ENCODE measurements at places on chromosomes 3 and 15.

- no peak for DNase-seq
Measured at GRCh38 chr15:63169788-63170187, 12.5 kb upstream of the RPS27L start.

- no peak for DNase-seq
Measured at GRCh38 chr3:172980849-172981248, 160.2 kb downstream of the SPATA16 start.

- no peak for DNase-seq
Measured at GRCh38 chr3:187763850-187764648, 18.8 kb upstream of the BCL6 start.

DNA sequence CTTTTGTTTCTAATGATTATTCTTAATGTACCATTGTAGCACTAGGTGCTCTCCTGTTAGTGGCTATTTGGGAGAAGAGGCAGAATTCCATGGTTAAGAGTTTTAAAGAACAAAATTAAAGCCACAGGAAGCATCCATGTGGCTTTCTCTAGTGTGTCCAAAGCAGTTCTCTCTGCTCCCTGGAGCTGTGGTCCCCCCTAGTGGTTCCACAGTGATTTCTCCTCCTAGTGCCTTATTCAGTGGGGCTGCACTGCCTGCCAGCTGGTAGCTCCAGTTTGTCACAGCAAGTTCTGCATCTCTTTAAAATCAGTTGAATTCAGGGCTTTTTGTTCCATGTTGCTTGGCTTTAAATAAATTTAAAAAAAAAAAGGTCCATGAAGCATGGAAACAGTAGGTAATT is 39.6 kb upstream of the FAM98B start:
- no peak for DNase-seq

GRCh38 chr3:126194713-126195305 is 14.4 kb upstream of the ALDH1L1 start:
- no peak for DNase-seq

DNA sequence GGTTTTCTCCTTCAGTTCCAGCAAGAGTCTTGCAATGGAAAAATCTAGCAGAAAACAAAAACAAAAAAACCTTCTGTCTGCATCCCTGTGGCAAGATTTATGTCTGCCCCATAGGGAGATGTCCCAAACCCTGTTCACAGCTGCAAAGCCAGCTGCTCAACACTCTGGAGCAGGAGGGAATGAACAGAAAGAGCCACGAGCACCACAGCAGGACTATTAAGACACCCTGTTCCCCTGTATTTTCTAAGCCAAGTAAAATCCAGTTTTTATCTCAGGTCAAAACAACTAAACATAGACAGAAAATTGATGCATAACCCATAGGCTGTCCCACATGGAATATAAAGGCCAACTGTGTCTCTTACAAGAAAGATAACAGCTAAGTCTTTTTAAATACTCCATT is 357.9 kb downstream of the LSAMP start:
- DNase-seq: no peak

DNA sequence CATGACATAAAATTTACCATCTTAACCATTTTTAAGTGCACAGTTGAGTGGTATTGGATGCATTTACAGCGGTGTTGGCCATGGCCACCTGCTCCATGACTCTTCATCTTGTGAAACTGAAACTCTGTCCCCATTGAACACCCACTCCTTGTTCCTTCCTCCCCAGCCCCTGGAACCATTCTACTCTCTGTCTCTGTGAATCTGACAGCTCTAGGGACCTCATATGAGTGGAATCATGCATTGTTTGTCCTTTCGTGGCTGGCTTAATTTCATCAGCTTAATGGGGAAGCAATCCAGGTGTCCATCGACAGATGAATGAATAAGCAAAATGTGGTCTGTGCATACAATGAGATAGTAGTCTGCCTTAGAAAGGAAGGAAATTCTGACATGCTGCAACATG is 42.5 kb downstream of the PLXNA1 start:
- DNase-seq: no peak

All from NCI-H1092 treated with DMSO at 0.1 percent for 48 hours (cell line).